ENCODE measurements at places on chromosomes 16 and 17.

DNA sequence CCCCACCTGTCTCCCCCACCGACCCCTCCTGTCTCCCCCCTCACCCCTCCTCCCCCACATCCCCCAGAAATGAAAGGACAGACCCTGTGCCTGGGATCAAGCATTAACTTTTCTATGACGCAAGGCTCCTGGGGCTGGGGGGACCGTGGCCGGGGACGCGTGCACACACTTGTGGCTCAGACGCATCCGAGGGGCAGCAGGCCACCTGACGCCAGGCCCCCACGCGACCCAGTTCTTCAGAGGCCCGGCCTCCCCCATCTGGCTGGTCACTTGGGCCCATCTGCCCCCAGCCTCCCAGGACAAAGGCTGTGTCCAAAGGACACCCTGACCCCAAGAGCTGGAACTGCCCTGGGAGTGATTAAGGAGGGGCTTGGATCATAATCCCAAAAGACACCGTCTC lies 14.0 kb upstream of the PVALEF start:
- no peak for DNase-seq

- DNase-seq = no peak
Measured at GRCh38 chr16:84617041-84617790, 662 bp downstream of the COTL1 start.

DNA sequence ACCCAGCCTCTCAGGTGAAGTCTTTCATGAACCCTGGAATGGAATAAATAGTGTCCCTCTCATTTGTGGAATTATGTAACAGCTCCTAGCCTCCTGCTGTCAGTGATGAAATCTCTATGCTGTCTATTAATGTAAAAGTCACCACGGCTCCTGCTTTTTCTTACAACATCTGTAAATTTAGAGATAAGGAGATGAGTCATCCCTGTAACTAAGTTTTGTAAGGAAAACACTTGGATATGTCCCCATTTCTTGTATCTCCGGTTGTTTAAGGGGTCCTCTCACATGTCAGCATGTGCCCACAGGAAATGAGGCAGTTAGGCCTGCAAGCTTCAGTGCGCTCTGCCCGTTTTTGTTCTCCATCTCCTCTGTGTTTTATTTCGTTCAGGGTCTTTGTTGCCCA lies 2.8 kb upstream of the NAT9 start:
- DNase-seq = no peak

DNA sequence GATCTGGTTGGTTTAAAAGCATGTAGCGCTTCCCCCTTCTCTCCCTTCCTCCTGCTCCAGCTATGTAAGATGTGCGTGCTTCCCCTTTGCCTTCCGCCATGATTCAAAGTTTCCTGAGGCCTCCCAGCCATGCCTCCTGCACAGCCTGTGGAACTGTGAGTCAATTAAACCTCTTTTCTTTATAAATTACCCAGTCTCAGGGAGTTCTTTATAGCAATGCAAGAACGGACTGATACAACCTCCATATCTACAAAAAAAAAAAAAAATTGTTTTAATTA lies 16.6 kb upstream of the PDXDC1 start:
- no peak for DNase-seq

DNA sequence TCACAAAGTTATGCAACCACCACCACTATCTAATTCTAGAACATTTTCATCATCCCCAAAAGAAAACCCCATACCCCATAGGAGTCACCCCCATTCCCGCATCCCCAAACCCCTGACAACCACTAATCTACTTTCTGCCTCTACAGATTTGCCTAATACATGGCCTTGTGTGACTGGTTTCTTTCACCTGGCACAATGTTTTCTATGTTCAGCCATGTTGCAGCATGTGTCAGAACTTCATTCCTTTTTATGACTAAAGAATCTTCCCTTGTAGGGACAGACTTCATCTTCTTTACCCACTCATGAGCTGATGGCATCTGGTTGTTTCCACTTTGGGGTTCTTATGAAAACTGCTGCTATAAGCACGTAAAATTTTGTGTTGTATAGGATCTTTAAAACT lies 34.6 kb downstream of the CYTH1 start:
- no peak for DNase-seq

DNA sequence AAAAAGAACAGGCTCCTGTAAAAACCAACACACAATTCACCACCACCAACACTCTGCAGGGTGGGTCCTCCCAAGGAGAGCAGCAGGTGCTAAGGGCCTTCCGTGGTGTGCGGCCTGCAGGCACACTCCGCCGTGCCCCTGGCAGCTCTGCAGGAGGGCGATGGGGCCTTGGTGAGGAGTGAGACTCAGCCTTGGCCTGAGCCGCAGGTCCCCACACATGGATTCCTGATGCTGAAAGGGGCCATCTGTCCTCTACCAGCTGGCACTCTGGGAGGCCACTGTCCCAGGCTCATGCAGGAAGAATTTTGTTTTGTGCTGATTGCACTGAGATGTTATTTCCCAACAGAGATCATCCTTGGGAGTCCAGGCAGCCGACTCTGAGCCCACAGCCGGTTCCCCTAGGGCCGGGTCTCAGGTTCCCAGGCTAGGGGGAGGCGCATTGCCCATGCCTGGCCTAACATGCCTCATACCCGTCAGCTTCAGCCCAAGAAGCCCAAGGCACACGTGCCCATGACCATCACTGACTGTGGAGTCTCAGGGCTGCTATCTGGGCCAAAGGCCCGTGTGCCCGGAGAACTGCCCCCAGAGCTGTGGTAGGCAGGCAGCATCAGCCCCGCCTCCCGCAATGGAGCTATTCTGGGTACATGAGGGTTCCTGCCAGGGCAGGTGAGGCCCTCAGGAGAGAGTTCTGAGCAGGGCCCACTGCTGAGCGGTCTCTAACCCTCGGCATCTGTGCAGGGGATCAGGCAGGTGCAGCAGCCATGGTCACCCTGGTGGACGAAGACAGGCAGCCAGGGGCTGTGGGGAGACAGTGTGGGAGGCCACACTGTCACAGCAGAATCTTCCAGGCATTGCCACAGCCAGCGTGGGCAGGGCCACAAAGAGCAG lies 97.9 kb upstream of the ZNF469 start:
- no peak for DNase-seq

GRCh38 chr16:2003827-2004641 lies 5.6 kb downstream of the ZNF598 start:
- DNase-seq = peak; percentile 94

DNA sequence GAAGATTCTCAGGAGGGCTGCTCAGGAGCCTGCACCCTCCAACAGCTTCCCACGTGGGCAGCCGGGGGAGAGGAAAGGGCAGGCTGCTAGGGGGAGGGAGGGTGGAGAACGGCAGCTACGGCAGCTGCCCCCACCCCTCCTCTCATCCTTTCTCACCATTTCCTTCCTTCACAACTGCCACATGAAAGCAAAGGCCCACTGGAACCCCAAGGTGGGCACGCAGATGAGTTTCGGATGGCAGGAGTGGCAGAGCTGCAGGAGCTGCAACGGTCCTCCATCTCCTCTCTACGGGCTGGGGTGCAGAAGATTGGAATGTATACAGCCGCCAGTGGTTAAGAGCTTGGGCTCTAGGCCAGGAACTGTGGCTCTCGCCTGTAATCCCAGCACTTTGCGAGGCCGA lies 77.7 kb downstream of the GAS7 start:
- DNase-seq = no peak

GRCh38 chr16:25256695-25257469 lies 763 bp downstream of the ZKSCAN2 start:
- DNase-seq = peak; percentile 16

DNA sequence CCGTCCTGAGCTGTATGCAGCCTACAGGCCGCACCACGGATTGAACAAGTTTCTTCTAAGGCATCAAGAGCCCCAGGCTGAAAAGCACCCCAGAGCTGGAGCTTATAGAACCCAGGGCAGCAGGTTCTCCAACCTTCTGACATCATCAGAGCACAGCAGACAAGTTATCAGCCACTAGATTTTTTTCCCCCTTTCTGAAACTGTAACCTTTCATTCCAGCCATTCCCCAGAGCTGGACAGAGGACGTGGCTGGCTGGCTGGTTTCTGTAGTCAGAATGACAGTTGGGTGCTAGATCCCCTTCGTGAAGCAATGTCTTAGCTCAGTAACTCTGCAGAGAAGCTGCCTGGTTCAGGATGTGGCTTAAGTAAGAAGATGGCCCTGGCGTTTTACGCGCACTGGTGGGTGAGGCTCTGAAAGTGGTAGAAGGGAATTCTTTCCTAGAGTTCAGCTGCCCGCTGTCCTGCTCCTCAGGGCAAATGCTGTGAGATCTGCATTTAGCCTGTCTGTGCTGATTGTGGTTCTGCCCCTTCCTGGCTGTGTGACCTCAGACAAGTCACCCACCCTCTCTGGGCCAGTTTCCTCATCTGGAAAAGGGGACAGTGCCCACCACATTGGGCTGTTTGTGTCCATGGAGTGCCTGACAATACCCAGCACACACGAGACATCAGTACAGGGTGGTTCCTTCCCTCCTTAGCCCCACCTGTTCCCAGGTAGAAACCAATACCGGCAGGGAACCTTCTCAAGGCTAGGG lies 9.1 kb downstream of the DEXI start:
- no peak for DNase-seq

DNA sequence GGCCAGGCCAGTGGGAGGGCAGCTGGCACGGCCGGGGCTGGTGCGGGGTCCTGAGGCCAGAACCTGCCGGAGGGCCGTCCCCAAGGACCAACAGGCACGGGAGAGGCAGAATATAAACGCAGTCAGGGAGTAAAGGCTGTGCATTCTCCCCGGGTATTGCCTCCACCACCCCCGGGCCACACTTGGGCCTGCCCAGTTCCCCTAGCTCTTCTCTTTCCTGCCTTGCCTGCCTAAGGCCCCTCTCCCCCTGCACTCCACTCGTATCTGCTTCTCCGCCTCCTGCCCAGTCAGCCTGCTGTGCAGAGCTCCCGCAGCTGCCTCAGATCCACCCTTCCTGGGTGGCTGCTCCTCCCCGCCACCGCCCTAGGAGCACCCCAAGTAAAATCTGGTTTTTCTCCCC lies 5.0 kb upstream of the RPH3AL start:
- no peak for DNase-seq

DNA sequence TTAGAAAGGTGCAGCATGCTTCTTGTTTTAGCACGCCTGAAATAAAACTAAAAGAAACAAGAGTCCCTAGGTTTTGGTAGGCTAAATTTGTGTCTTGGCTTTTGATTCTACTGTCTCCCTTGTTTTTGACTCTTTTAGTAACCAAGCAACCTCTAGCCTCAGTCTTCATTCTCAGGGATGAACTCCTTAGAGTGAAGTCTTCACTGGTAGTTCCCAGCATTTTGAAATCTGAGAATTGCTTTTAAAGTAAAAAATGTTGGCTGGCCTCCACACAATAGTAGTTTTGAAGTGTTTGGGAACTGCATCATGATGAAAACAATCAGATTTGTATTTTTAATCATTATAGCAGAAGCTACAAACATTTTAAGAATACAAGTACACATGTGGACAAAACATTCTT lies 6.1 kb upstream of the CDR2 start:
- no peak for DNase-seq

- no peak for DNase-seq
Measured at GRCh38 chr17:45376171-45377005, 56.3 kb downstream of the ARHGAP27 start.

- no peak for DNase-seq
Measured at GRCh38 chr17:73566905-73567782, 77.1 kb downstream of the SDK2 start.

GRCh38 chr17:27530764-27531391 lies 74.6 kb downstream of the KSR1 start:
- DNase-seq = no peak

DNA sequence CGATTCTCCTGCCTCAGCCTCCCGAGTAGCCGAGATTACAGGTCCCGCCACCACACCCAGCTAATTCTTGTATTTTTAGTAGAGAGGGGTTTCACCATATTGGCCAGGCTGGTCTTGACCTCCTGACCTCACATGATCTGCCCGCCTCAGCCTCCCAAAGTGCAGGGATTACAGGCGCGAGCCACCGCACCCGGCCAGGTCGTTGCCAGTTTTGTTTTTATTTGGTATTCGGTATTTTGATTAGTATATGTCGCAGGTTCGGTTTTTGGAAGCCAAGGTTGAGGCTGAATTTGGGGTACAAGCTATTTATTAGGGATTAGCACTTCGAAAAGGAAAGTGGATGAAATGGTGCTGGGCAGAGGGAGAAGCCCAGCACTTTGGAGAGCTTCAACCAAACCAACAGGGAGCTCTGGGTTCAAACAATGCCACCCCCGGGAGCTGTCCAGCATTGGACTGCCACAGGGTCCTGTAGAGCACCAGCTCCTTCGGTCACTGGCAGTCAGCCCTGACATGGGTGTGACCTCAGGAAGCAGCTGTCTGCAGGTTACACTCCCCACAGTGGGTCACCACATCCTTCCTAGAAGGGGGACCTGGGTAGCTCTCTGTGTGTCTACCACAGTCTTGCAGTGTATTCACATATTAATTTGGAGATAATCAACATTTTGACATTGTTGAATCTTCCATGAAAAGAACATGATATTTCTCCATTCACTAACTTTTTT lies 1.5 kb upstream of the CLEC10A start:
- DNase-seq = no peak

DNA sequence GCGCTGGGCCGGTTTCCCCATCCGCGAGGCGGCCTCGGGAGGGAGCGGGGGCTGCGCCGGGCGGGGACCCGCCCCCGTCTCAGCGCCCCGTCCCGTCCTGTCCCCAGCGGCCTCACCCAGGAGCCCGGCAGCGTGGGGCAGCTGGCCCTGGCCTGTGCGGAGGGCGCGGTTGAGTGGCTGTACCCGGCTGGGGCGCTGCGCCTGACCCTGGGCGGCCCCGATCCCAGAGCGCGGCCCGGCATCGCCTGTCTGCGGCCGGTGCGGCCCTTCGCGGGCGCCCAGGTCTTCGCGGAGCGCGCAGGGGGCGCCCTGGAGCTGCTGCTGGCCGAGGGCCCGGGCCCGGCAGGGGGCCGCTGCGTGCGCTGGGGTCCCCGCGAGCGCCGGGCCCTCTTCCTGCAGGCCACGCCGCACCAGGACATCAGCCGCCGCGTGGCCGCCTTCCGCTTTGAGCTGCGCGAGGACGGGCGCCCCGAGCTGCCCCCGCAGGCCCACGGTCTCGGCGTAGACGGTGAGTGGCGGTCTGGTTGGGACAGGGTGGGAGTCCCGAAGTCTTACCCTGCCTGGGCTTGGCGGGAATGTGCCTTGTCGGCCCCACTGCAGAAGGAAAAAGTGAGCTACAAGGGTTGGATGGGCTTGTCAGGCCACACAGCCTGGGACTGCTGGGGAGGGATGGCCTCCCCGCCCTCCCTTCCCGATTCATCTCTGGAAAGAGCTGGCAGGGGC lies 720 bp downstream of the METRN start:
- DNase-seq = no peak

DNA sequence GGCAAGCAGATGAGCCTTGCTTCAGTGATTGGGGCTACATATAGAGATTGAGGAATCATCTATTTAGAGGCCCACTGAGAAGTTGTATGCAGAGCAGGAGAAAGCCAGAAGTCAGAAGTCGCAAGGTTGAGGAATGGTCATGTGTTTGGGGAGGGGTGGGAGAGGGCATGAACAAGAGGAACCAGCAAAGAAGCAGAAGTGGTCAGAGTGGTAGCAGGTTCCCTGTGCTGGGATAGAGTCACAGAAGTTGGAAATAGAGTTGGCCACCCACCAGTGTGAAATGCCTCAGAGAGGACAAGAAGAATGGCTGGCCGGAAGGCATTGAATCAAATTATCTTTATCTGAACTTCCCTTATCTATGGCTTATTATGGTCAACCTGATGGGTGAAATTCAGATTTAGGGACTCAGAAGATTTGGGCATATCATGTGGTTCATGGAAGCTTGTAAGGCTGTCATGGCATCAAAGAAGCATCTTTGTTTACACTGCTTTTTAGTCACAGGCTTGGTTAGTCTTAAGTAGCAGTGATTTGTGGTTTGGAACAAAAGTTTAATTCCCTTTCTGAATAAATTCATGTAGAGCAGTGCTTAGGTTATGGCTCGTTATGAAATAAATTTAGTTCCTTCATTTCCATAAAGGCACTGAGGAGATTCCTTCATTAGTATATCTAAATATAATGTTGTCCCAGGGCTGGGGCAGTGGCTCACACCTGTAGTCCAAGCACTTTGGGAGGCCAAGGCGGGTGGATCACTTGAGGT lies 19.7 kb downstream of the MAP3K3 start:
- DNase-seq = no peak
